T-cell (primary cell): ENCODE measurements at places on chromosomes 1 and 21. TPM values are rescaled to one million over a fixed set of nuclear protein-coding genes. Genes with fewer than 3 reads are reported as not detected.

Gene PAX7
- not detected for total RNA-seq

Gene RABGGTB
- total RNA-seq, result 83.6 TPM

Gene CFH
- total RNA-seq, result 2.2 TPM

- no peak overlapping the region for H3K4me3 ChIP-seq
- H3K27ac ChIP-seq, result no peak overlapping the region
- H3K4me1 ChIP-seq, result no peaks in the 10 kb centered on the region
- no peaks in the 10 kb centered on the region for H3K36me3 ChIP-seq
- no peaks in the 10 kb centered on the region for H3K27me3 ChIP-seq
- DNase-seq, result no peak
These were observed 17.1 kb upstream of the PRRC2C start for GRCh38 chr1:171468120-171468750.

- H3K36me3 ChIP-seq, result no peaks in the 10 kb centered on the region
- H3K27me3 ChIP-seq, result no peaks in the 10 kb centered on the region
- H3K27ac ChIP-seq, result no peak overlapping the region
- H3K4me3 ChIP-seq, result no peak overlapping the region
- no peaks in the 10 kb centered on the region for H3K4me1 ChIP-seq
- DNase-seq, result no peak
These were observed 112.2 kb downstream of the GALNT2 start for GRCh38 chr1:230179249-230179648.

DNA sequence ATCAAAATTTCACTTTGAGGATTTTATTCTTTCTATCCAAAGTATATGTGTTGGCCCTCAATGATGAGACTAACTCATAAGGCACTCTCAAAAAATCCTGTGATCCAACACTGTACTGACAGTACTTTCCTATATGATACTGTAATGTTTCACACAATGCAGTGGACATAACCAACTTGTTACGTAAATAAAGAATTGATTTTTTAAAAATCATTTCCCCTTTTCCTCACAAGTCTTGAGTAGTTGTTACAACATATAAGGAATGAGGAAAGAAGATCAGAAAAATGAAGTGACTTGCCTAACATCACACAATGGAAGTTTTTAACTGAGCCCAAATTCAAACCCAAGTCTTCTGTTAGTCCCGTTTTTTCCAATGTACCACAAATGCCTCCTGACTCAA lies 17.2 kb downstream of the PTP4A2 start:
- no peak overlapping the region for H3K4me3 ChIP-seq
- H3K4me1 ChIP-seq, result peaks cover 48% of the 10 kb centered on the region
- H3K27me3 ChIP-seq, result no peaks in the 10 kb centered on the region
- no peaks in the 10 kb centered on the region for H3K36me3 ChIP-seq
- H3K27ac ChIP-seq, result peak overlapping the region; percentile 1

- H3K27me3 ChIP-seq, result no peaks in the 10 kb centered on the region
- no peak for DNase-seq
- H3K36me3 ChIP-seq, result no peaks in the 10 kb centered on the region
- no peak overlapping the region for H3K27ac ChIP-seq
- no peaks in the 10 kb centered on the region for H3K4me1 ChIP-seq
These were observed 3.9 kb downstream of the TAS1R2 start for GRCh38 chr1:18855573-18855972.

GRCh38 chr1:55179177-55179835 lies 35.9 kb downstream of the USP24 start:
- peaks cover 10% of the 10 kb centered on the region for H3K36me3 ChIP-seq
- DNase-seq, result no peak
- H3K27me3 ChIP-seq, result no peaks in the 10 kb centered on the region

- no peaks in the 10 kb centered on the region for H3K36me3 ChIP-seq
- H3K4me3 ChIP-seq, result no peak overlapping the region
- H3K27me3 ChIP-seq, result no peaks in the 10 kb centered on the region
- no peak overlapping the region for H3K27ac ChIP-seq
- no peaks in the 10 kb centered on the region for H3K4me1 ChIP-seq
These were observed 12.6 kb upstream of the MAPKAPK2 start for GRCh38 chr1:206672011-206672688.

DNA sequence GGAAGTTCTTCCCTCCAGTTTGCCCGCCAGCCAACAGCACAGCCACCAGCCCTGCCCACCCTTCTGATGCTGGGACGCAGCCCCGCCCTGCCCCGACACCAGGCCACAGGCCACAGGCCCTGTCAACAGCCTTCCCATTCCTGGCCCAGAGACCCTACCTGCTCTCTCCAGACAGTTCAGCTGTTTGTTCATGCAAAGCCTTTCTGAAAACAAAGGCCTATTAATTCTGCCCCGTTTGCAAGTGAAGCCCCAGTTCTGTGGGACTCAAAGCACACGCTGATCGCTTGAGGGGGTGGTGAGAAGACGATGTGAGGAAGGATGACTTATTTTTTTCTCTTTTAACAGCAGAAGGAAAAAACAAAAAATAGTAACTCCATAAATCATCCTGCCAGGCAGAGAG lies 55.4 kb upstream of the KIF26B start:
- H3K27ac ChIP-seq, result no peak overlapping the region
- no peak for DNase-seq
- no peaks in the 10 kb centered on the region for H3K27me3 ChIP-seq
- H3K36me3 ChIP-seq, result no peaks in the 10 kb centered on the region
- no peak overlapping the region for H3K4me3 ChIP-seq

DNA sequence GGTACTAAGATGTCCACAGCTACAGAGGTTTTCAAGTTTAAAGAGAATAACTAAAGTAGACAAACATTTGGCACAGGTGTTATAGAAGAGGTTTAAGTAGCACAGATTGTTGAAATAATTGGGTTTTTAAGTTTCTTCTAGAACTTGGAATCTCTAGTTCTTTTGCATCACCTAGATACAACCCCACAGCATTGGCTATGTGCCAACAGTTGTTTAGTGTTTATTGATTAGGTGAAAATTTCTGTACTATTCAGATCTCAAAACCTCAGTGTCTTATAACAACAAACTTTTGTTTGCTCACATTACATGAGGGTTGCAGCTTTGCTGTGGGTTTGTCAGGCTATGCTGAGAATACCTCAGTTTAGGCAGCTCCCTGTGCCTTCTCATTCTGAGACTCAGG lies 162.5 kb downstream of the TBX15 start:
- no peak overlapping the region for H3K4me3 ChIP-seq
- no peak overlapping the region for H3K27ac ChIP-seq
- no peaks in the 10 kb centered on the region for H3K27me3 ChIP-seq
- DNase-seq, result no peak

DNA sequence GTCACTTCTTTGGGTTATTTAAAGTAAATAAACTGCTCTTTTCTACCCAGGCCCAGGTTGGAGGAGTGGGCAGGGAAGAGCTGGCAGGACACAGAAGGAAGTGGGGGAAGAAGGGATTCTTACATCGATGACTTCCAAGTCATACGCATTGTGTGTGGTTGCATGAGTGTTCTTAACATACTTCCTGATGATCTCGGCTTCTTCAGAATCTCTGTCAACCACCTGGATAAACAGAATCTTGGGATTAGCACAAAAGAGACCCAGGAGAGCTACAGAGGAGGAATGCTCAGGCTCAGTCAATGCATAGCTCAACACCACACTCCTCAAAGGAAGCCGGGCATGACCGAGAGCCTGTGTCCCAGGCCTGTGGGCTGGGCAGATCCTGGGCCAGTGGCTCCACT lies 42.1 kb downstream of the PARP1 start:
- peaks cover 44% of the 10 kb centered on the region for H3K36me3 ChIP-seq
- no peak for DNase-seq
- no peaks in the 10 kb centered on the region for H3K27me3 ChIP-seq
- no peaks in the 10 kb centered on the region for H3K4me1 ChIP-seq
- H3K27ac ChIP-seq, result no peak overlapping the region

DNA sequence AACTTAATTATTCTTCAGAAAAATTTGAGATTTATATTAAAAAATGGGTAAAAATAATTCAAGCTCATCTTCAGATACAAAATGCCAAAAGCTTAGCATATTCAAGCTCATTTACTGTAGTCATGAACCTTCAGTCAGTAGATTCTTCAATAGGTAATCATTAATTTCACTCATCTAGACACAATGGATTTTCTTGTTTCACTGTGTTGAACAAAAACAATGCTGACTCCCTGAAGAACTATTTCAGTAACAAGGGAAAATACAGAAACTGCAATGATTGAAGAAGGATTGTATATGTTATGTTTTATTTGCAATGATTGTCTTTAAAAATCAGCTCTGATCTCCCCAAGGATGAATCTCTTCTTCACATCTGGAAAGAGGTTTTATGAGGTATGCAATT lies 9.2 kb upstream of the HOOK1 start:
- no peaks in the 10 kb centered on the region for H3K36me3 ChIP-seq
- DNase-seq, result no peak
- H3K4me3 ChIP-seq, result no peak overlapping the region
- H3K4me1 ChIP-seq, result no peaks in the 10 kb centered on the region
- no peaks in the 10 kb centered on the region for H3K27me3 ChIP-seq

DNA sequence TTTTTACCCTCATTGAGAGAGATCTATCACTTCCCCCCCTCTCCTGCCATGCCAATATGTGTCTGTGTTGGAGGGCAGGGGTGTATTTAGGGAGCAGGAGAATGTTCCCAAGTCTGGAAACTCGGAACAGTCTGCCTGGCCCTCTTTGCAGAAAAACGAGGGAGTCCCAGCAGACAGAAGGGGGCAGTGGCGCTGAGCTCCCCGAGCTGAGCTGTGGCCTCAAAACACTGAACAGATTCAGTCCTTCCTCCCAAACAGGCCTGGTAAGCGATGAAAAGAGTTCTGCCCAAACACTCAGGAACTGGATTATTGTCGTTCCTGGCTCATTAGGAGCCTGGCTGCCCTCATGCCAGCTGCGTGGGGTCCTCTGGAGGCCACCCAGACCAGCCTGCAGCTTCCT lies 981 bp downstream of the CLDN14 start:
- no peak overlapping the region for H3K4me3 ChIP-seq
- no peak for DNase-seq
- H3K4me1 ChIP-seq, result no peaks in the 10 kb centered on the region

- peaks cover 12% of the 10 kb centered on the region for H3K4me1 ChIP-seq
- H3K4me3 ChIP-seq, result no peak within 1 kb of the TSS
- H3K27me3 ChIP-seq, result no peaks in the 10 kb centered on the region
- DNase-seq, result no peak
- no peak within 1 kb of the TSS for H3K27ac ChIP-seq
These were observed at the start of gene CTXND2 for GRCh38 chr1:150887018-150887417. Gene CTXND2, plus strand, starts transcription at chr1:150887136. Its CDS starts 25,179 bp downstream, at chr1:150912315.

- H3K4me3 ChIP-seq, result no peak overlapping the region
- no peaks in the 10 kb centered on the region for H3K4me1 ChIP-seq
- peaks cover 4% of the 10 kb centered on the region for H3K36me3 ChIP-seq
- no peaks in the 10 kb centered on the region for H3K27me3 ChIP-seq
- DNase-seq, result no peak
These were observed 224.2 kb downstream of the DISC1 start for GRCh38 chr1:231850786-231851185.

- no peaks in the 10 kb centered on the region for H3K27me3 ChIP-seq
- H3K27ac ChIP-seq, result peak overlapping the region; percentile 46
- H3K4me1 ChIP-seq, result peaks cover 48% of the 10 kb centered on the region
- no peak for DNase-seq
- H3K4me3 ChIP-seq, result no peak overlapping the region
These were observed 96.1 kb upstream of the OLIG2 start for GRCh38 chr21:32929633-32930038.

DNA sequence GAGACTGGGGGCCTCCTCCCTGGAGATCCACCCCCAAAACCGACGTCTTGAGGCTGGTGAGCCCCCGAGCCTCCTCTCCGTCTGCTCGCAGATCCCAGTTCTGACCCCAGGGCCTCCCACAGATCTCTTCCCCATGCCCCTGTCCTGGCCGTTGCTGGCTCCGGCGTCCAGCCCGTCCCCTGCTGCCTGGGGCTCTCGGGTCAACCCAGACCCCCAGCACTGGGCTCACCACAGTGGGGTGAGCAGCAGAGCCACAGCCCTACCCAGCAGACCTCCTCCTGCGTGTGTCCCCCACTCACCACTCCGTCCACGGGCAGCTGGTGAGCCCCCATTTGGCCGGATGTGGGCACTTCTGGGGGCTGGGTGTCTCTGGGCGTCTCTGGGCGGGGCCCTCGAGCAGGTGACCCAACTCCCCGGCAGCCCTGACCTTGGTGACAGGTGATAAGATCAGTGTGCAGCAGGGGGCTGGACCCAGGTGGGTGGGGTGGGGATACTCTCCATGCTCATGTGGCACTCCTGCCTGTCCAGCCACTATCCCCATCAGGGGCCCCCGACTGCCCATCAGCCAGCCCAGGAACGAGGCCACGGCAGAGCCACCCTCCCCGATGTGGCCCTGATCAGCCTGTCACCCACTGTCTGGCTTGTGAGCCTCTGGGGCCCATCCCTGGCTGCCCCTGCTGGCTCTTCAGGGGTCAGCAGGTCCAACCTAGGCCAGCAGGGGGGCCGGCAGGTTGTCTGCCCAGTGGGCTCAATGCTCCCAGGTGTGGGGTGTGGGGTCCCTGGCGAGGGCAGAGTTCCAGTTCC lies 709 bp downstream of the TNFRSF14 start:
- no peak for DNase-seq
- H3K27me3 ChIP-seq, result no peaks in the 10 kb centered on the region
- H3K27ac ChIP-seq, result peak overlapping the region; percentile 97
- peak overlapping the region; percentile 64 for H3K4me3 ChIP-seq
- H3K36me3 ChIP-seq, result peaks cover 11% of the 10 kb centered on the region

GRCh38 chr21:42234464-42235241 lies 15.7 kb downstream of the ABCG1 start:
- peak overlapping the region; percentile 97 for H3K27ac ChIP-seq
- peaks cover 87% of the 10 kb centered on the region for H3K4me1 ChIP-seq
- H3K36me3 ChIP-seq, result no peaks in the 10 kb centered on the region
- peak; percentile 88 for DNase-seq
- H3K27me3 ChIP-seq, result no peaks in the 10 kb centered on the region
- H3K4me3 ChIP-seq, result peak overlapping the region; percentile 55

- no peak overlapping the region for H3K27ac ChIP-seq
- H3K4me1 ChIP-seq, result no peaks in the 10 kb centered on the region
- H3K4me3 ChIP-seq, result no peak overlapping the region
- H3K36me3 ChIP-seq, result no peaks in the 10 kb centered on the region
These were observed 112.0 kb upstream of the ADAMTS5 start for GRCh38 chr21:27078915-27079314.

- no peaks in the 10 kb centered on the region for H3K27me3 ChIP-seq
- H3K36me3 ChIP-seq, result peaks cover 61% of the 10 kb centered on the region
- H3K27ac ChIP-seq, result no peak overlapping the region
- DNase-seq, result no peak
- H3K4me1 ChIP-seq, result peaks cover 15% of the 10 kb centered on the region
- H3K4me3 ChIP-seq, result no peak overlapping the region
These were observed 2.3 kb upstream of the NRAS start for GRCh38 chr1:114718661-114719423.

- no peaks in the 10 kb centered on the region for H3K4me1 ChIP-seq
- peaks cover 7% of the 10 kb centered on the region for H3K27me3 ChIP-seq
- no peak for DNase-seq
- H3K4me3 ChIP-seq, result no peak overlapping the region
- H3K27ac ChIP-seq, result no peak overlapping the region
These were observed 42.6 kb downstream of the FAM163A start for GRCh38 chr1:179785728-179786127.

DNA sequence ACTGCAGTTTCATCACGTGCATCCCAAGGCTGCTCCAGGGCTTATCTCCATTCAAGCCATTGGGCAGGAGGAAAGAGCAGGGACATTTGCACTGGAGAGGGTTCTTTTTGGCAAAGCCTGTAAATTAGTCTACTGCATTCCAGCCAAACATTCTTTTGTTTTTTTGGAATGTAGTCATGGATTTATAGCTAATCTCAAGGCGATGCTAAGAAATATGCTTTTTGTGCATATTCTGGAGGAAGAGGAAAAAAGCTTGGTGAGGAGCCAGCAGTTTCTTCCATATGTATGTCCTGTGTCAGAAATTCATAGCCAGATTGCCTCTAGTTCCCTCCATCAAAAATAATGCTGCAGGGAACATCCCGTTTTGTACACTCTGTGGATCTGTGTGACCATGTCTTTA lies 221.4 kb downstream of the BACH1 start:
- no peaks in the 10 kb centered on the region for H3K27me3 ChIP-seq
- no peak for DNase-seq
- no peak overlapping the region for H3K27ac ChIP-seq
- no peak overlapping the region for H3K4me3 ChIP-seq
- H3K4me1 ChIP-seq, result no peaks in the 10 kb centered on the region
